M059J (cell line): ENCODE measurements at places on chromosomes 6 and 20.

- no peak for DNase-seq
These were observed 646 bp downstream of the HMGA1 start for GRCh38 chr6:34237316-34237721.

DNA sequence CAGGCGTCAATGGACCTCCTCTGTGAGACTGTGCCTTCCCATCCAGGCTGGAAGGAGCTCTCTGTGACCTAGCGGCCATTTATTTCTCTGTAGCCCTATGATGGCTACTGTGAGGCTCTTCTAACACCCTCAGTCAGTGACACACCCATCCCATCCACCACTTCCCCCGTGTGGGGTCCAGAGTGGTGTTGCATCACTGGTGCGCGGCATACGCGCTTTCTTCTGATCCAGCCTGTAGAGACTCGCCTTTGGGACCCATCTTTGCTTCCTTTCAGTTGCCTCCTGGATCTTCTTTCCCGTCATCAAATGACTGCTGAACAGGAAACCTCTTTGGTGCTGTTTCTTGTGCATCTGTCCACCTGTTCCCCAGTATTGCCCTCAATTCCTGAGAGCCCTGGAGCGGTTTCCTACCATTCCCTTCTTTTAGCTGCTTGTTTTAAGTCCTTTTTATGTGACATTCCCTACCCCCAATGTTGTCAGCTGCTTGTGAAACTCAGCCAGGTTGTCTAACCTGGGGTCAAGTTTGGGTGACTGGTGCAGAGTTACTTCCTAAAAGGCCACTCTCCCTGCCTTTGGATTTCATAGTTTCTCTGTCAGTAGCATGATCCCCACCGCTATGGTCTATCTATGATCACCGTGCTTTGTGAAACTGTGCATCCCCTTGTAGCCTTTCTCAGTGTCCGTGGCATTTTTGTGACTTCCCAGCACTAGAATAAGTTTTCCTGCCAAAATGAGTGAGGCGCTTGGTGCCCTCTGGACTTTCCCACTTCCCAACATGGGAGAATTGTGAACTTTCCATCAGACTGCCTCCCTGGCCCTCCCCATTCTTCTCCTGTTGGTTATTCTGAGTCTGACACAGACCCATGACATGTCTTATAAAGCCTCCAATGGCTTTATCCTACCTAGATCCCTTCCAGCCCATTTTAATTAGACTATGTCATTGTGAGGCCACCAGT lies 5.7 kb downstream of the PRR3 start:
- DNase-seq: no peak

GRCh38 chr6:101534386-101534785 lies 140.9 kb downstream of the GRIK2 start:
- DNase-seq: peak; percentile 10

GRCh38 chr6:12288914-12289313 lies 1.2 kb upstream of the EDN1 start:
- no peak for DNase-seq

GRCh38 chr6:20173833-20174792 lies 38.2 kb downstream of the MBOAT1 start:
- peak; percentile 39 for DNase-seq
